ENCODE measurements at places on chromosomes 11 and 22.

DNA sequence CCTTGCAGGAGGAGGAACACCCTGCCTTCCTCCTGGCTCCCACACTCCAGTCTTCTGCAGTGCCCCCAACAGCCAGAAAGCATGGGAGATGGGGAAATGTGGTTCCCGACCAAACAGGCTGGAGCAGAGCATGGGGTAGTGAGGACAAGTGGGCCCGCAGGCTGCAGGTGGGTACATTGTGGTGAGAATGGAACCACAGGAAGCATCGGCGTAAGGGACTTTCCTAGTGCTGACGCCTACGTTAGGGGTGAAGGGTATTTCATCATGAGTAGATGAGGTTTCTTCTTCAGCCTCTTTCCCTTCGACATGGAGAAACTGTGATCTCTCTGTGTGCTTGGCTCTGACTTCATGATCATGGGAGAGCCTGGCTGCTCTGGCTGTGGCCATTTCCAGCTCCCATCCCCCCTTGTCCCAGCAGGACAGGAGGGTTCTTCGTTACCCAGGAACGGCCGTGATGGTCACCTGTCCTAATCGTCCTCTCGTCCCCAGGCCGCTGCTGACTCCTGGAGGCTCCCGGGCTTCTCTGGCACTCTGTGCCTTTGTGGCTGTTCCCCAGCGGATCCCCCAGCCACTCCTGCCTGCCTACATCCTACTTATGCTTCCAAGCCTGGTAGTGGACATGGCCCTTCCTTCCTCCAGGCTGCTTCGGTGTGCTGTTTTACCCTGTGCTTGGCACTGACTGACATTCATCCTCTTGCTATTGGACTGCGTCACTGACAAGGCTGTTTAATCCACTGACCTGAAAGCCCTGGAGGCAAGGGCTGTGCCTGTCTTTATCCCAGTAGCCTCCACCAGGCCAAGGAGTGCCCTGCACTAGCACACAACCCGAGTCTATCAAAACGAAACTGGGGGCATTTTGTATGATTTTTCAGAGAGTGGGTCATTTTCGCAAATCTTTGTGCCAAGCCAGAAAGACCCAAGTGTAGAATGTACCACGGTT is 65.2 kb upstream of the CECR2 start:
- ATAC-seq: no peak
- no peak overlapping the region for H3K27ac ChIP-seq
- peaks cover 3% of the 10 kb centered on the region for H3K27me3 ChIP-seq
- no peak overlapping the region for H3K4me3 ChIP-seq
- no peaks in the 10 kb centered on the region for H3K4me1 ChIP-seq

DNA sequence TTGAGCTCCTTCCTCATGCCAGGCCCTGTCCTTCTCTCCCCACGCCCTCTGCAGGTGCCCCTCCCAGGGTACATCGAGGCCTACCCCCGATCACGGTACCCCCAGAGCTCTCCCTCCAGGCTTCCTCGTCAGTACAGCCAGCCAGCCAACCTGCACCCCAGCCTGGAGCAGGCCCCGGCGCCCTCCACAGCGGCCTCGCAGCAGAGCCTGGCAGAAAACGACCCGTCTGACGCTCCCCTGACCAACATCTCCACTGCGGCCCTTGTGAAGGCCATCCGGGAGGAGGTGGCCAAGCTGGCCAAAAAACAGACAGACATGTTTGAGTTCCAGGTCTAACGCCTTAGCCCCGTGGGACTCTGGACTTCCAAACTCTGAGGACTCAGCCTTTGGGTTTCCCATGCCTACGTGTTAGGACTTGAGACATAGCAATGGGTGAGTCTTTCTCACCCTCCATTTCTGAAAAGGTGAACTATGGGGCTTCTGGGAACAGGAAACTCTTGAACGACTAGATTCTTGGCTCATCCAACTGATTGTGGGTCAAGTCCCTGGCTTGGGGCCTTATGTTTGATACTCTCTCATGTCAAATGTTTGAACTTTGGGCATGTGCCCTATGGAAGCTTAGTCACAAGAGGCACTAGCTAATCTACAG is 32.7 kb downstream of the C11orf91 start:
- H3K4me1 ChIP-seq: no peaks in the 10 kb centered on the region
- H3K36me3 ChIP-seq: no peaks in the 10 kb centered on the region
- ATAC-seq: no peak
- peaks cover 9% of the 10 kb centered on the region for H3K27me3 ChIP-seq
- H3K27ac ChIP-seq: no peak overlapping the region

DNA sequence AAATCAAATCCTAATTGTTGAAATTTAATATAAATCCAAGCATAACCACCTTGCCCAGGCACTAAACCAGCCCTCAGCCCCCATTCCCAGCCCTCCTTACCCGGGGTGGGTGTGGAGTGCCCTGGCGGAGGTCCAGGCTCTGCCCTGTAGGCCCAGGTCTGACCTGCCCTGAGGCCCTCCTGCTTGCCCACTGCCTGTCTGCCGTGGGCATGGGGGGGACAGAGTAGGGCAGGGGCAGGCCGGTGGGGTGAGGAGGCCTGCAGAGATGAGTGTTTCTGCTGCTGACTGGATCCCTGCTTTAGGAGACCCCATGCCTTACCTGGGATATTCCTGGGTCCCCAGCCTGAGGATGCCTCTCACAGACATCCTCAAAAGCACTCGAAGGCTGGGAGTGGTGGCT is 3.6 kb upstream of the CHID1 start:
- H3K36me3 ChIP-seq: no peaks in the 10 kb centered on the region
- no peaks in the 10 kb centered on the region for H3K27me3 ChIP-seq

DNA sequence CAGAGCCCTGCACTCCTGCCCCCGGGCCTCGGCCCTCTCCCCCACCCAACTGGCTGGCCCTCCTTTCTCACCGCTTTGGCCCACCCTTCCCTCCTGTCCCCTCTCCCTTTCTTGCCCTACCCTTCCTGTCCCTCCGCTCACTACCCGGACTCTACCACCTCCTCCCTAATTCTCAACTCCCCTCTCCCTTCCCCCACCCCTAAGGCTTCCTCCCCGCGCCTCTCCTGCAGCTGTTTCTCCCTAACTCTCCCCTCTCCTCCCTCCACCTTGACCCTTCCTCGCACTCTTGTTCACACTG is 421 bp downstream of the SLC15A3 start:
- H3K4me1 ChIP-seq: peaks cover 57% of the 10 kb centered on the region
- peak overlapping the region; percentile 81 for H3K27ac ChIP-seq
- no peaks in the 10 kb centered on the region for H3K36me3 ChIP-seq
- ATAC-seq: peak; percentile 13
- H3K4me3 ChIP-seq: peak overlapping the region; percentile 68

DNA sequence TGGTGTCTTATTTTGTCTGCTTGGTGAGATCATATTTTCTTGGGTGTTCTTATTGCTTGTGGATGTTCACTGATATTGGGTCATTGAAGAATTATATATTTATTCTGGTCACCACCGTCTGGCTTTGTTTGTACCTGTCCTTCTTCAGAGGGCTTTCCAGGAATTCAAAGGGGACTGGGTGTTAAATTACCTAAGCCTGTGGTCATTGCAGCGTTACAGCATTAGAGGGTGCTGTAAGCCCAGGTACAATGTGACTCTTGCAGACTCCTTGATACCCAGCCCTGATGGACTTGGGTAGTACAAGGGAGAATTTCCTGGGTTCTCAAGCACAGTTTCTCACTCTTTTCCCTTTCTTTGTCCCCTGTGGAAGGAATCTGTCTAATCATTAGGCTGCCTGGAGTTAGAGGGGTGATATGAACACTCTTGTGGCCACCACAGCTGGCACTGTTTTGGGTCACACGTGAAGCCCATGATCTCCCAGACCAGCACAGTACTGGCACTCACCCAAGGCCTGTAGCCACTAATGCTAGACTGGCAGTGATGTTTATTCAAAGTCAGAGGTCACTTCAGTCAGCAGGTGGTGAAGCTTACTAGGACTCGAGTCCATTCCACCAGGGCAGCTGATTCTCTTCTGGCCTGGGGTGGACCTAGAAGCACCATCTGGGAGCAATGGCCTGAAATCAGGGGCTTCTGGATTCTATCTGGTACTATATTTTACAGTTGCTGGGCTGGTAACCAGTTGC is 56.1 kb upstream of the NARS2 start:
- no peaks in the 10 kb centered on the region for H3K36me3 ChIP-seq
- no peak overlapping the region for H3K4me3 ChIP-seq
- H3K27ac ChIP-seq: no peak overlapping the region
- H3K4me1 ChIP-seq: no peaks in the 10 kb centered on the region
- no peak for ATAC-seq

- ATAC-seq: peak; percentile 85
- H3K4me3 ChIP-seq: no peak overlapping the region
- H3K4me1 ChIP-seq: no peaks in the 10 kb centered on the region
- H3K27ac ChIP-seq: no peak overlapping the region
Observed at GRCh38 chr11:7665473-7666291, 7.6 kb downstream of the CYB5R2 start.

DNA sequence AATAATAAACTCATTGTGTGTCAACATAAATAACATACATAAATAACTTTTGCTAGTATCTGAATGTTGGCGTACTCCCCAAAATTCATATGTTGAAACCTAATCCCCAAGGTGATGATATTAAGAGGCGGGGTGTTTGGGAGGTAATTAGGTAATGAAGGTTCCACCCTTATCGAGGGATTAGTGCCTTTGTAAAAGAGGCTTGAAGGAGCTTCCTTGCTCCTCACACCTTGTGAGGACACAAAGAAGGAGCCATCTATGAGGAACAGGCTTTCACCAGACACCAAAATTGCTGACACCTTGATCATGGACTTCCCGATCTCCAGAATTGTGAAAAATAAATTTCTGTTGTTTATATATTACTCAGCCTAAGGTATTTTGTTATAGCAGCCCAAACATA is 33.9 kb upstream of the CXCR5 start:
- H3K27ac ChIP-seq: no peak overlapping the region
- no peaks in the 10 kb centered on the region for H3K4me1 ChIP-seq
- no peak for ATAC-seq
- H3K27me3 ChIP-seq: no peaks in the 10 kb centered on the region
- no peaks in the 10 kb centered on the region for H3K36me3 ChIP-seq

- no peak overlapping the region for H3K27ac ChIP-seq
- H3K4me3 ChIP-seq: no peak overlapping the region
- no peaks in the 10 kb centered on the region for H3K27me3 ChIP-seq
- no peak for ATAC-seq
Observed at GRCh38 chr11:104078245-104078644, 41.8 kb downstream of the DDI1 start.

DNA sequence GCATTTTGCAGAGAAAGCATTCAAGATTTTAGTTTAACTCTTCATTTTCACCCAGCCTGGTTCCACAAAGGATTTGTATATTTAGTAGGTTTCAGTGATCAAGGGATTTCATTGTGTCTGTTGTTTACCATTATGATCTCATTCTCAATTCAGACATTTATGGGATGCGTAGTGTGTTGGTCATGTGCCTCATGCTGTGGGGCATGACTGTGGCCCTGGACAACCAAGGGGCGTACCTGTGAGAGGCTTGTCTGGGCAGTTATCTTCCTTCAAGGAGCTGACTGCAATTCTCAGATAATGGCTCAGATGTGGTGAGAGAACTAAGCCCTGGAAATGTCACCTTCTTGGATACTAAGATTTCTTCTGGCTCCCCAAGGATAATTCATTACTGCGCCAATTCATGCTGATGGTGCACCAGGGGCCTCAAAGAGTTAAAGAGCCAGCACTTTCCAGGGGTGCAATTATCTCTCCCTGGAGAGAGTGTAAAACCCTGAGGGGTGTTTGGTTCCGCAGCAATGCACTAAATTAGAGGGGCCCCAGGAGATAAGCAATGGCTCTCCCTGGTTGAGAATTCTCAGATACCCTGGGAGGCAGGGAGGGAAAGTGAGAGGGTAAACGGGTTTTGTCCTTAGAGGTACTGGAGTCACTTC is 32.2 kb downstream of the SLC6A5 start:
- H3K27ac ChIP-seq: no peak overlapping the region
- peaks cover 5% of the 10 kb centered on the region for H3K27me3 ChIP-seq
- H3K4me1 ChIP-seq: no peaks in the 10 kb centered on the region
- H3K36me3 ChIP-seq: no peaks in the 10 kb centered on the region
- H3K4me3 ChIP-seq: no peak overlapping the region

- H3K27ac ChIP-seq: no peak overlapping the region
- H3K27me3 ChIP-seq: peaks cover 44% of the 10 kb centered on the region
- ATAC-seq: no peak
- no peaks in the 10 kb centered on the region for H3K4me1 ChIP-seq
- H3K36me3 ChIP-seq: no peaks in the 10 kb centered on the region
Observed at GRCh38 chr11:134532921-134533421, 120.9 kb upstream of the B3GAT1 start.

DNA sequence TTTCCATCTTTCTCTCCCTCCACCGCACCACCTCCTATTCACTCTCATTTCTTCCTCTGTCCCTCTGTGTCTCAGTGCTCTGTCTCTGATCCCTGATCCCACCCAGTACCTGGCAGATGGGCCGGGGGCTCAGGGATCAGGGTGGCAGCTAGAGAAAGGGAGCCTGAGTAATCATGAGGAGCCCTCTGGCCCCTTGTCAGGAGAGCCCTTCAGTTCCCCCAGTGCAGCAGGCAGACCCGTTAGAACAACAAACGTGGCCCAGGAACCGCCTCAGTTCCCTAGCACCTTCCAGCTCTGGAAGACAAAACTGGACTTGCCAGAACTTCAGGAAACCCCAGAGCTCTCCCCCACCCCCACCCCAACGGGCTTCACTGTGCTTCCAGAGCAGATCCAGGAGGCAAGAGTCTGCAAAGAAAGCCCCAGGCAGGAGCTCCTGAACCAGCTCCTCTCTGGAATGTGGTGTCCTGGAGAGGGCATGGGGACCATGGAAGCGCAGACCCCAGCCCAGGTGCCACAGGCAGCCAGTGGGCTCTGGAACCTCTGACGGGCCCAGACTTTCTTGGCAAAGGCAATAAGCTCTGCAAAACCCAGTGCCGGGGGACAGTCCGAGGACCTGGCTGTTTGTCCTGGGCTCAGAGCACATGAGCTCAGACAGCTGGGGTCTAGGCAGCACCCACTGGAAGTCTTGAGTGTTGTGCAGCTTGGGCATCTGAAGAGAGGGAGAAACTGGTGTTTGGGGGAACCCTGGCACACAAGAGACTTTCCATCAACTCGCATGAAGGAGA is 43.2 kb downstream of the LMO1 start:
- H3K27me3 ChIP-seq: no peaks in the 10 kb centered on the region
- no peaks in the 10 kb centered on the region for H3K36me3 ChIP-seq
- no peak overlapping the region for H3K4me3 ChIP-seq
- no peak overlapping the region for H3K27ac ChIP-seq
- H3K4me1 ChIP-seq: no peaks in the 10 kb centered on the region
- ATAC-seq: no peak

DNA sequence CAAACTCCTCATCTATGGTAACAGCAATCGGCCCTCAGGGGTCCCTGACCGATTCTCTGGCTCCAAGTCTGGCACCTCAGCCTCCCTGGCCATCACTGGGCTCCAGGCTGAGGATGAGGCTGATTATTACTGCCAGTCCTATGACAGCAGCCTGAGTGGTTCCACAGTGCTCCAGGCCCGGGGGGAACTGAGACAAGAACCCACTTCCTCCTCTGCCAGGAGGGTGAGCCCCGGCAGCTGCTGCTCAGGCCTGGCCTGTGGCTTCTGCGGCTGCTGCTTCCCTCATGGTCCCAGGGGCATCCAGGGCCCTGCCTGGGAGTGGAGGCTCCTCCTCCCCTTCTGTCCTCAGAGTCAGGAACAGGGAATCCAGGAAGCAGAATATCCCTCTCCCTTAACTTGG is 98.4 kb downstream of the ZNF280B start:
- peaks cover 60% of the 10 kb centered on the region for H3K27me3 ChIP-seq
- no peak overlapping the region for H3K4me3 ChIP-seq
- H3K27ac ChIP-seq: no peak overlapping the region
- H3K4me1 ChIP-seq: no peaks in the 10 kb centered on the region

GRCh38 chr11:44221456-44221855 is 88.5 kb downstream of the ALX4 start:
- ATAC-seq: no peak
- H3K4me1 ChIP-seq: no peaks in the 10 kb centered on the region
- no peaks in the 10 kb centered on the region for H3K27me3 ChIP-seq
- H3K36me3 ChIP-seq: no peaks in the 10 kb centered on the region

All from gastroesophageal sphincter (tissue), 4 donors.